ENCODE measurements at places on chromosomes 2 and 18. TPM values are rescaled to one million over a fixed set of nuclear protein-coding genes. Genes with fewer than 3 reads are reported as not detected.

The GLS gene
- 269 TPM for total RNA-seq

DNA sequence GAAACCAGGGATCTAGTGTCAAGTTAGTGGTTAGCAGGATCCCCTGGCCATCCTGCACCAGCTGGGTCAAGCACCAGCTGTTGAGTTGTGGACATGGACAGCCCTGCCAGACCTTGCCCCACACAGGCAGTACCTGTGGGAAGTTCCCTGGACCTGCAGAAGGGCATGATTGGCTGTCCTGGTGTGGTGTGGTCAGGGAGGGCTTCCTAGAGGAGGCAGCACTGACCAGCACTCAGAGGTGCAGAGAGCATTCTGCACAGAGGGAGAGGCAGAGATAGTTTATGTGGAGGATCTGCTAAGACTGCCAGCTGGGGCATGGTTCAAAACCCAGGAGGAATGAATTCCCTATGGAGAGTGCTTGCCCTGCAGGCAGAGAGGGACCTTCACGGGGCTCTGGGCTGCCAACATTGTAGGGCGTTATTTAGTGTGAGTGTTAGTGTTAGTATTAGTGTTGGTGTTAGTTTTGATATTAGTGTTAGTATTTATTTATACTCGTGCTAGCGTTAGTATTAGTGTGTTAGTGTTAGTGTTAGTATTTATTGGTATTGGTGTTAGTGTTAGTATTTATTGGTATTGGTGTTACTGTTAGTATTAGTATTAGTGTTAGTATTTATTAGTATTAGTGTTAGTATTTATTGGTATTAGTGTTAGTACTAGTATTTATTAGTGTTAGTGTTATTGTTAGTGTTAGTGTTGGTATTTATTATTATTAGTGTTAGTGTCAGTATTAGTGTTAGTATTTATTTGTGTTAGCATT lies 31.9 kb downstream of the TWIST2 start:
- no peak for DNase-seq
- no peaks in the 10 kb centered on the region for H3K4me1 ChIP-seq
- H3K27me3 ChIP-seq: no peaks in the 10 kb centered on the region
- H3K4me3 ChIP-seq: no peak overlapping the region
- H3K27ac ChIP-seq: no peak overlapping the region

The PCARE gene
- not detected for total RNA-seq

DNA sequence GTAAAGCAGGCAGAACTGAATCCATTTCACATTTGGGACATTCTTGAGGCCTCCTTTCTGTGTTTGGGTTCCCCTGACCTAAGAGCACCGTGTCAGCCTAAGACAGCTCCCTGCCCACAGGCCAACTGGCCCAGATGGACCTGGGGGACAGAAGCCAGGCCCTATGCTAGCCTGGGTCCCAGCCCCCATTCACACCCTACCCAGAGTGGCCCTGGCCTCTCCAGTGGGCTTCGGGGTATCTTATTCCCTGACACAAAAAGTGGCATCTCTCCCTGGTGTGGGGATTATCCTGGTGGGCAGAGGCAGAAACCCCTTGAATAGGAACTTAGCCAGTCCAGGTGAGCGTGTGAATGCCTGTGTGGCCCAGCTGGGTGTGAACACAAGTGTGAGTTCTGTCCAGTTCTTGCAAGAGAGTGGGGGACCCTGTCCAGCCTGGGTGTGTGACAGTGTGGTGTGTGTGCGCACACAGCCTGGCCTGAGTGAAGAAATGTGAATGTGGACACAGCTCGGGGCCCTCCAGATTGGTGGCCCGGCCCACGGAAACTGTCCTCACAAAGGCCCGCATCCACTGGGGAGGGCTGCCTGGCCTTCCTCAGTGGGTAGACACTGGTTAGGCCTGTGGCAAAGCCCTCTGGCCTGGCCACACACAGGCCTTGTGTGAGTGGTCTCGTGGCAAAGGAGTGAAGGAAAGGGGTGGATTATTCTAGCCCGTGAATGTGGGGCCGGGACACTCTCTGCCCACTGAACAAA lies 63.0 kb upstream of the HAAO start:
- H3K4me3 ChIP-seq: no peak overlapping the region
- H3K36me3 ChIP-seq: no peaks in the 10 kb centered on the region
- H3K27me3 ChIP-seq: no peaks in the 10 kb centered on the region

The ALK gene
- total RNA-seq: not detected

DNA sequence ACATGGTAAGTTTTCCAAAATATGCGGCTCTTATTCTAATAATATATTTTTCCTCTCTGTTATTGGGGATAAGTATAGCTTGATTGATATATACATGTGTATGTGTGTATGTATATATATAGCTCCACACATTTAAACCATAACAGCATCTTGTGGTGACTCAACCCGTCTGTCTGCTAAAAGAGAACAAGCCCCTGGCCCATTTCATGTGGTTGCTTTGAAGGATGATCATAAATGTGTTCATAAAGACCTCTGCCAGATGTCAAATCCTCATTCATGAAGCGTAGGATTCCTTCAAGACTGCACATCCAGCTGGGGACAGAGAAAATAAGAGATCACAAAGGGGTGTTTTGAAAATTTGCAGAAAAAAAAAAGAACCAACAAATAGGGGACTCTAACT lies 79.3 kb downstream of the RHOB start:
- H3K36me3 ChIP-seq: no peaks in the 10 kb centered on the region
- DNase-seq: no peak
- no peaks in the 10 kb centered on the region for H3K4me1 ChIP-seq

DNA sequence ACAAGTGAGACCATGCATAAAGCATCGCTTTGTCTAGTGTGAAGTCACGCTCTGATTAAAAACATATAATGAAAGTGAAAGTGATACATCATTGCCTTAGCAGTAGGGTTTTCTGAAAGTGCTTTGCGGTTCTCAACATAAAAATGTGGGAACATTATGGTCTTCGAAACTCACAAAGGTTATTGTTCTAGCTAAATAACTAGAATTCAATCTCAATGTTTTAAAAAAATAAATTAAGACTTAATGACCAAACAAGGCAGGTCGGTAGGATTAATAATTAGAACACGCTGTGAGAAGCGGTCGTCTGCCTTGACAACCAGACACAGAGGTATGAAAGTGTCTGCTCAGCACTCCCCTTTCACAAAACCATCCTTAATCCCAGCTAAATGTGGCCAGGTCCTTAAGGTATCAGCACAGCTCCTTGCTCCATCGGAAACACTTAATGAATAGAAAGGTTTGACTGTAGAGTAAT lies 42.2 kb downstream of the KLHL14 start:
- peak; percentile 1 for DNase-seq
- H3K27ac ChIP-seq: no peak overlapping the region
- H3K4me1 ChIP-seq: peaks cover 9% of the 10 kb centered on the region
- peaks cover 2% of the 10 kb centered on the region for H3K36me3 ChIP-seq
- H3K4me3 ChIP-seq: peak overlapping the region; percentile 65

The TMEM198 gene
- 5.3 TPM for total RNA-seq

- no peaks in the 10 kb centered on the region for H3K27me3 ChIP-seq
- no peak overlapping the region for H3K27ac ChIP-seq
- DNase-seq: no peak
- H3K4me1 ChIP-seq: no peaks in the 10 kb centered on the region
- H3K4me3 ChIP-seq: no peak overlapping the region
These were observed 348.9 kb upstream of the RAB12 start for GRCh38 chr18:8260319-8260718.
